Activated CD4-positive, alpha-beta T cell treated with anti-CD3 and anti-CD28 coated beads for 24 hours (primary cell): ENCODE measurements at places on chromosomes 3 and 15.

DNA sequence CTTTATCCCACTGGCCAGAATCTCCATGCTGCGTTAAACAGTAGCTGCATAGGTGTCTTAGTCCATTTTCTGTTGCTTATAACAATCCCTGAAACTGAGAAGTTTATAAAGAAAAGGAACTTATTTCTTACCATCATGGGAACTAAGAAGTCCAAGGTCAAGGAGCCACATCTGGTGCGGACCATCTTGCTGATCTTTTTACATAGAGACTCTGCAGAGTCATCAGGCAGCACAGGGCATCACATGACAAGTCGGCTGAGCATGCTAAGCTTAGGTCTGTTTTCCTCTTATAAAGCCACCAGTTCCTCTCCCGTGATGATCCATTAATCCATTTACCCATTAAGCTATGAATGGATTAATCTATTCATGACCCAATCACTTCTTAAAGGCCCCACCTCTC, 22.4 kb upstream of the FAM174B start:
- no peak for DNase-seq

DNA sequence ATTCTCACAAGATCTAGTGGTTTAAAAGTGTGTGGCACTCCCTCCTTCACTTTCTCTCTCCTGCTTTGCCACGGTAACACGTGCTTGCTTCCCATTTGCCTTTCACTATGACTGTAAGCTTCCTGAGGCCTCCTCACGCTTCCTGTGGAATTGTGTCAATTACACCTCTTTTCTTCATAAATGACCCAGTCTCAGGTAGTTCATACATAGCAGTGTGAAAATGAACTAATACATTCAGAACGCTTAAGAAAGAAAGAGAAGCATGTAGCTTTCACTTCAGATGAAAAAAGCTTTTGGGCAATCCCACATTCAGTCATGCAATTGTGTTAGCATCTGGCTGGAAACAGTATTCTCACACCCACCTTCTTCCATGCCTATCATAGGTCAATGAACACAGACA, 24.4 kb downstream of the P3H2 start:
- DNase-seq: no peak

- no peak for DNase-seq
Observed at GRCh38 chr3:130839813-130840212, 54.1 kb upstream of the ATP2C1 start.

- no peak for DNase-seq
Observed at GRCh38 chr3:16317561-16317945, 52.5 kb downstream of the OXNAD1 start.

DNA sequence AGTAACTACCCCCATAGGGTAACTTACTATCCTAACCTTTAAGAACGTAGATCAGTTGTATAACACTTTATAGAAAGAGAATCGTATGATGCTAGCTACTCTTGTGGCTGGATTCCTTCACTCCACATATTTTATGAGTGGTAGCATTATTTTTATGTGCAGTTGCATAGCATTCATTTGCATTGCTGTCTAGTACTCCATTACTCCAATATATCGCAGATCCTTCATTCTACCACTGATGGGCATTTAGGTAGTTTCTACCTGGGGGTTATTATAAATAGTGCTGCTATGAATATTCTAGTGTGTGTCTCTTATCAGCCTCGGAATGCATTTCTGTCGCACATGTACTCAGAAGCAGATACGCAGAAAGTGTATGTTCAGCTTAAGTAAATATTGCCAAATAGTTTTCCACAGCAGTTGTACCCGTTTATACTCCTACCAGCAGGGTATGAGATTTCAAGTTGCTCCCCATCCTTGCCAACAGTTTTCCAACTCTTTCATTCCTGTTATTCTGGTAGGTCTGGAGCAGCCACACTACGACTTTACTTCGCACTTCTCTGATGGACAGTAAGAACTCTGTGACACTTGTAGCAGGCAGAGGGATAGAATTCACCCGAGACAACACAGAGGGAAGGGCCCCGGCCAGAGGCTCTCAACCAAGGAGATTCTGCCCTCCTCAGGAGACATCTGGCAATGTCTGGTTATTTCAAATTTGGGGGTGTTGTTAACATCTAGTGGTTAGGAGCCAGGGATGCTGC, 9.8 kb upstream of the VGLL4 start:
- no peak for DNase-seq

- no peak for DNase-seq
Observed at GRCh38 chr3:84724877-84725276, 233.9 kb upstream of the CADM2 start.

- DNase-seq: no peak
Observed at GRCh38 chr15:72315706-72316370, 4.1 kb downstream of the CELF6 start.

DNA sequence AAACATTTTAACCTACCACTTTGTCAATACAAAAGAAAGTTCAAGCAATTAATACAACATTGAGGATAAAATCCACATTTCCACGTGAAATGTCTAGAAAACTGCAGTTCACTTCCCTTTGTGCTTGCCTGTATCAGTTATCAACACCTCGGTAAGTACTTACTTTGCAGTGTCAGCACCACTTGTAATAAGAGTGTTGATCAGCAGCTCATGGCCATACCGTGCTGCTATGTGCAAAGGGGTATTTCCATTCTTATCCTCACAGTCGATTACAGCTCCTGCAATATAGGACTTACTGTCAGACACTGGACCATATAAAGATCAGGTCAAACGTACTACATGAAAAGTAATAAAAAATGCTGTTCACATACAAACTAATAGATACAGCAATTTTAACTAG, 84.4 kb downstream of the ANKRD28 start:
- DNase-seq: no peak

- DNase-seq: no peak
Observed at GRCh38 chr3:14829811-14830210, 11.0 kb downstream of the FGD5 start.

GRCh38 chr3:7203969-7204847, 343.3 kb downstream of the GRM7 start:
- DNase-seq: no peak

GRCh38 chr3:103847081-103848062, 1412.6 kb downstream of the ZPLD1 start:
- DNase-seq: no peak

GRCh38 chr3:87350367-87351199, 74.2 kb upstream of the POU1F1 start:
- DNase-seq: no peak

DNA sequence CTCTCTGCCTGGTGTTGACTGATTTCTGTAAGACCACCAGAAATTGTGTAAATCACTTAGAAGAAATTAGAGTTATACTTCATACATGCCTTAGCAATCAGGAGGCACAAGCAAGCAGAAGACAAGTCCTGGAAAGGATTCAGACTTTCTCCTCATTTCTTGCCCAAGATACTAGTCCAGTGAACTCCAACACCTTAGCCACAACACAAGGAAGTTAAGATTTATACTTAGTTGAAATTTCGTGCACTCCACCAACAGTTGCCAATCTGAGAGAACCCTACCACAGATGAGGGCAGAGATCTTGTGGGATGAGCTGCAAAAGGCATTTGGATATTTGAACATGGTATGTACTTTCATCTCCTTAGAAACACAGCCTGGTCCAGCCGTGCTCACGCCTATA, 2.3 kb downstream of the P3H2 start:
- no peak for DNase-seq

- DNase-seq: no peak
Observed at GRCh38 chr3:128354788-128355542, 111.7 kb downstream of the DNAJB8 start.

DNA sequence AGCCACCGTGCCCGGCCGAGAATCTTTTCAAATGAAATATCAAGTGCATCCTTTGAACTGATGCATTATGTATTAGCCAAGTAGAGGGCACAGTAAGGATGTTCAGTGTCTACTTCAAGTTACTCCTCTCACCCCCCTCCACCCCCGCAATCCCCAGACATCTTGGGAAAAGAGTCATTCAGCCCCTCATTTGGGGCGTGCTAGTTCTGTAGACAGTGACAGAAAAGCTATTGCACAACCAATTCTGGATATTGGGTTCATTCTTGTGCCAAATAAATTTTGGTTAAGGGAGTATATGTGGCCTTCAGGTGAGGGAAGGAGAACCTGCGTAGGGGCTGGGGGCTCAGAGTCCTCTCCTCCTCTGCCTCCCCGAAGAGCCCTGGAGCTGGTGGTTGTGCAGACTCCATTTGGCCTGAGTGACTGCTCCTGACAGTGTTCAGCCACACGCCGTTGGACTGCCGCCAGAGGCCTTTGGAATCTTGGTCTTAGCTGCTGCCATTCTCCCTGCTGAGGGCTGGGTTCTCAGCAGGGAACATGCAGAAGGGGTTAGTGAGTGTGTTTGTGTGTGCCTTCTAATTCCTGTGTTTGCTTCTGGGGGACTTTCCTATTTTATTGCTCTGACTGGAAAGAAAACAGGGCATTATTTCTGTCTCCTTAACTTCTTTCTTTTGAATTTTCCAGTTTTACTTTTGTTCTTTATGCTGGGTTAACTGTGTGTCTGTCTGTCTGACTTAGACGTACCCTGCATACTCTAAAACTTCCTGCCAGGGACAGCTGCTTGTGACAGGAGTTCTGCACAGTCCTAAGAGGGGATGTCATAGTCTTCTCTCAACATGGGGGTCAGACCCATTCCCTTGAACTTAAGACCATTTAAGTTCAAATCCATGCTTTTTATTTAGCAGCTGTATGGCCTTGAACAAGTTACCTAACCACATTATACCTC, 21.0 kb downstream of the RARB start:
- DNase-seq: no peak

- DNase-seq: no peak
Observed at GRCh38 chr3:59737241-59737640, 687.4 kb upstream of the CFAP20DC start.

DNA sequence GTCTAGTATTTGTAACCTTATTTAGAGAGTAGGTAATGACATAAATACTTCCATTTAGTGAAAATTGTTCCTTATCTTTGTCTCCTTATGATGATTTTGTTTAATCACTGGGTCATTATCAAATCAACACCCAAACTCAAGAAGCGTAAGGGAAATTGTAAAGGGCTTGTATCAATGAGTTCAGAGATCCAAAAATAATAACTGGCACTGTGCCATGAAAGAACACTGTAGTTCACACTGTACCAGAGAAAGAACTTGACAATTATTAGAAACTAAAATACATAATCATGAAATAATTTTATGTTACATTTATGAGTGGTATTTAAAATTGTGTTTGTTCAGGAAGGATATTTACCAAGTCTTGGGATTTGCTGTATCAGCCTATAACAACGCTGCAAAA, 895.4 kb downstream of the FHIT start:
- DNase-seq: no peak

GRCh38 chr3:128854475-128854874, 24.9 kb upstream of the ACAD9 start:
- no peak for DNase-seq

DNA sequence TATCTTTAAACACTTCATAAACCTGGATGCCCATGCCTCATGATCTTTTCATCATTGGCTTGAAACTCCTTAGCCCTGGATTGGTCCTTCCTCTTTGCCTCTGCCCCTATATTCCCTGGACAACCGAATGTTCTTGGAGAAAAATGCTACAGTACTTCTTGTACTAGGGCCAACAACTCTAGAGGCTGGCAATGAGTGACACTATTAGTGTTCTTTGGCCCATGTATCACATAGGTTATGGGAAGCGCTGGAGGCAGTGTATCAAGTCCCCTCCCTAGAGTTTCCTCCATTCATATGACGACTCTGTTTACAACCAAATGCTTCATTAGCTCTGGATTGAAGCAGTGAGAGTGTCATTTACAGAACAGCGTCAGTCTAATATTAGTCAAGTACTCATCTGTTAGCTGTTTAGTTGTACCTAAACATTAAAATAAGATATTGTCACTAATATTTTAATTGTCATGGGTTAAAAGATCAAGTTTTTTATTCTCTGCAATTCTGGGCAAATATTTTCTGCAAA, 66.4 kb upstream of the MYO5C start:
- DNase-seq: no peak
